ENCODE measurements at places on chromosomes 2 and 18.

GRCh38 chr18:47313901-47314300, 62.4 kb upstream of the SKOR2 start:
- DNase-seq = no peak

DNA sequence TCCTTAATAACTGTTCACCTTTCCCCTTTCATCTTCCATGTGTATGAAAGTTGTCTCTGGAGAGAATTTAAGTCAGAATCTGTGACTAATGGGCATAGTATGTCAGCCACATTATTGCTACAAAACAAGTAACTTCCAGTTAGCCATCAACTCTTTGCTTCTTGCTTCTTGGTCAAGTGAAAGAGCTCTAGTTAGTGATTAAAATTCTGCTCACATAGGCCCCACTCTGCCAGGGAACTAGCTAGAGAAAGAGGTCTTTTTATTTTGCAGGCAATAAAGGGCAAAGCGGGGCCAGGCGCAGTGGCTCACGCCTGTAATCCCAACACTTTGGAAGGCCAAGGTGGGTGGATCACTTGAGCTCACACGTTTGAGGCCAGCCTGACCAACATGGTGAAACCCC, 64.6 kb downstream of the COLEC12 start:
- no peak for DNase-seq

- no peak for DNase-seq
These were observed 82.3 kb upstream of the CDC42EP3 start for GRCh38 chr2:37753758-37754157.

DNA sequence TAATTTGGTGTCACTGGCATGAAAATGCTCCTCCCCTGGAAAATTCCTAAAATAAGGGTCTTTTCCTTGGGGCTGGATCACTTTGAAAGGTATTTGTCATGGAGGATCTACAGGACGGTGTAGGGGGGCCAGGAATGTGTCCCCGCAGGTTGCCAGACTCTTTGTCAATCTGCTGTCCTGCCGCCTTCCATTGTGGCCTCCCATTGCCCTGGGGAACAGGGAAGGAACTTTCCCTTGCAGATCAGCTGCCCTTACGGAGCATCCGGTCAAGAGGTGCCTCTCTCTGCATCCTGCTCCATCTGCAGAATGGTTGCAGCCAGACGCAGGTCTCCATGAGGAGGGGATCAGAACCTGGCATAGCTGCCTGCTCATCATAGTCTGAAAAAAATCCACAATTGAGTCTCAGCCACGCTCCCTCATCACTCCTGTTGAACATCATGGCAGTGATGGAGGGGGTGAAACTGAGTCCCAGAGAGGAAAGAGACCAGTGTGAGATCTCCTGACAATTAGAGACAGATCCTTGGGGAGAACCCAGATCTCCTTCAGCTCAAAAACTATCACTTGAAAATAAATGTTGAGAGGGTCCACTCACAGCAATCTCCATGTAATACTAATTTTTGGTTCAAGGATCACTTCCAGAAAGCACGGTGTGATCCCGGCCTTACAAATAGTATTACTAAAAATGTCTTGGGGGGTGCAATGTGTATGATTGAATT, 244.8 kb downstream of the MYCN start:
- no peak for DNase-seq

DNA sequence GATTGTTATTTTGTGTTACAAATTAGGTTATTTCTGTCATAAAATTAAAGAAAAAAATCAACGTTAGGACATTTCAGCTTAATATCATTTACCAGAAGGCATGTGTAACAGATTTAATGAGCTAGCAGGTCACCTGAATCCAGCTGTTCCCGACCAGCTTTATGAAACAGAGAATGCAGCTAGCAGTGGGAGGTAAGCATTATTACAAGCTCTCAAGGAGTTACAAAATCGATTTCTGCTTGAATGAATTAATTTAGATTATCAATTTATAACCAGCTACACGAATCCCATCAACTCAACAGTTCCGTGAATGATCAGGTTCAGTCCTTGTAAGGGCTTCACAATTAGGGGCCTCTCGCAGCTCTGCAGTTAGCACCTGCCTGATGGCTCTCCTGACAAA, 211.9 kb downstream of the PTGR3 start:
- no peak for DNase-seq

GRCh38 chr2:26049641-26050040, 15.8 kb downstream of the RAB10 start:
- no peak for DNase-seq

- DNase-seq = no peak
These were observed 66.1 kb downstream of the PDE1A start for GRCh38 chr2:182360663-182361260.

DNA sequence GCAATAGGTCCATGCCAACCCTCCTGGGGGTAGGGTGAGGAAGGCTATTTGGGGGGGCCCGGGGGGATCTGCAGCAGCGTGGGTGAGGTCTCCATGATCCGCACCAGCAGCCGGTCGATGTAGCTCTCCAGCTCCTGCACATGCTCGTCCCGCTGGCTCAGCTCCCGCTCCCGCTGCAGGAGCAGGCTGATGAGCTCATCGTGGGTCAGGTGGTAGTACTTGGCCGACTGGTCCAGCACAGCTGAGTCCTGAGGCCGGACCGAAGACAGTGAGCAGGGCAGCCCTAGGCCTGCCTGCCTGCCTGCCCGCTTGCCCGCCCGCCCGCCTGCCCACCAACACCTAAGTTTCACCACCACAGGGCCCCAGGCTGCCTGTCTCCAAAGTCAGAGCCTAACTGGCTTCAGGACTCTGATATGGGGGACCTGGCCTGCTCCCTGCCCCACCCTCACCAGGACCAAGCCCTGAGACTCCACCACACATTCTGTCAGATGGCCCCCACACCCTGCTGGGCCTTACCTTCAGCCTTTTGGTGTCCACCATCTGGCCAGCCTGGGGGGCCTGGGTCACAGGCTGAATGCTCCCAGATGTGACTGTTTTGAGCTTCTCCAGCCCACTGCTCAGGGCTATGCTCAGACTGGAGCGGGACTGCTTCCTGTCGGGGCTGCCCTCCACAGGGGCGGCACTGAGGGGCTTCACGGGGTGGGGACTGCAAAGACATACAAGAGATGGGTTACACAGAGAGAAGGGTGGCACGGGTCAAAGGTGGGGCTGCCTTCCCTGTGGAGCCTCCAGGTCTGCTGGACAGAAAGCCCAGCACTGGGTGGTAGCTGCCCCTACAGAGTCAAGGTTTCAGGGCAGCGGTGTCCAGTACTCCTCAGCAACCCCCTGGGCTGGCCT, 4.2 kb upstream of the SFXN5 start:
- no peak for DNase-seq

DNA sequence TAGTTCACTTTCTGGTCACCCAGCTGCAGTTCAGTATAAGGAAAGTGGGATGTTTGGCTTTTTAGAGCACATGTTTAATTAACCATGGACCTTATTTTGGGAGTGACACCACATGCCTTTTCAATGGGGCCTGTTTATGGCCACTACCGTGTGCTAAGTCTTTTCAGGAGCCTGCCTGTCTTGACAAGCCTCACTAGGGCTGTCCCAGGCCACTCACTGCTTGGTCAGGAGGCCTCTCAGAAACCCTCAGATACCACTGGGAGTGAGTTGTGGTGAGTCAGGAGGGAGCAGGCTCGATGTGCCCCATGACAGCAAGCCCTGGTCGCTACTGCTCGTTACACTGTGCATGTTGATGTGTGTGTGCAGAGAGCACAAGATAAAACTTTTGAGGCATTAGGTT, 123.0 kb downstream of the MAP4K4 start:
- no peak for DNase-seq

DNA sequence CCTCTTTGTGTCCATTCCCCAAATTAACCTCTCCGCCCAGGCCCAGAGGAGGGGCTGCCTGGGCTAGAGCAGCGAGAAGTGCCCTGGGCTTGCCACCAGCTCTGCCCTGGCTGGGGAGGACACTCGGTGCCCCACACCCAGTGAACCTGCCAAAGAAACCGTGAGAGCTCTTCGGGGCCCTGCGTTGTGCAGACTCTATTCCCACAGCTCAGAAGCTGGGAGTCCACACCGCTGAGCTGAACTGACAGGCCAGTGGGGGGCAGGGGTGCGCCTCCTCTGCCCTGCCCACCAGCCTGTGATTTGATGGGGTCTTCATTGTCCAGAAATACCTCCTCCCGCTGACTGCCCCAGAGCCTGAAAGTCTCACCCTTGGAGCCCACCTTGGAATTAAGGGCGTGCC, 13.5 kb downstream of the KHK start:
- DNase-seq = no peak

GRCh38 chr2:235170016-235170415, 218.2 kb downstream of the SH3BP4 start:
- no peak for DNase-seq

- DNase-seq = no peak
These were observed 274.6 kb upstream of the SALL3 start for GRCh38 chr18:78704971-78705461.

DNA sequence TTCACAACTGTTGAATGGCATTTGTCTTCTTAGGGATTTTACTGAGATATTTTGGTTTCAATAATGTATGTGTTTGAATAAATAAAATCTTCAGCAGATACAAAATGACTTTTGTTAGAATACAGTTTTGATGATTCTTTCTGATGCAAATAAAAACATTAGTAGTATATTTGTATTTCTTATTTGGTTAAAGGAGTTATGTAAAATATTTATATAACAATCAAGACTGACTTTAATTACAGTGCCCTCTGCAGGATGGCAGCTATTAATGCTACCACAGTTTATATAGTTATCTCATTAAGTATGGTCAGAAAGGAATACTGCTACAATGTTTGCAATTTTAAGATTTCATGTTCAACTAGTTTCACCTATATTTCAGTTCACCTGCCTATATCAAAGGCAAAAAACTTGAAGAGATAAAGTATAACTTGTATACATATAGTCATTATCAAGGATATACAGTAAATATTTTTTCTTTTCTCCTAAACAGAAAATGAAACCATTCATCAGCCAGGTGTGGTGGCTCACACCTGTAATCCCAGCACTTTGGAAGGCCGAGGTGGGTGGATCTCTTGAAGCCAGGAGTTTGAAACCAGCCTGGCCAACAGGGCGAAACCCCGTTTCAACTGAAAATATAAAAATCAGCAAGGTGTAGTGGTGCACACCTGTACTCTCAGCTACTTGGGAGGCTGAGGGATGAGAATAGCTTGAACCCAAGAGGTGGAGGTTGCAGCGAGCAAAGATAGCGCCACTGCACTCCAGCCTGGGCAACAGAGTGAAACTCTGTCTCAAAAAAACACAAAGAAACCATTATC, 19.8 kb downstream of the ARL5A start:
- no peak for DNase-seq

DNA sequence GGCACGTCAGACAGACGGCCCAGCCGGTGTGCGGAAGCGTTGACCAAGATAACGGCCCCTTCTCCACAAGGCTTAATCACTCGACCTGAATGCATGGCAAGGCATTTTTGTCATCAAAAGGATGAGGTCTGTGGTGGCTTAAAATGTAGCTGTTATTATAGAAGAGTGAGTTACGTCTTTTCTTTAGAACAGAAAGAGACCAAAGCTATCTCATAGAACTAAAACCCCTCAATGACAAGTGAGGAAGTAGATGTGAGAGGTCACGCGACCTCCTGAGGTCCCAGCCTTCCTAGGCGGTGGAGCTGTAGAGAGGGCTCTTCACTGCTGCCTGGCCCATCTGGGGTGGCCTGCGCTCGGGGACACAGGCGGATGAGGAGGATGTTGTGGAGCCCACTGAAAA, 75.7 kb downstream of the LDLRAD4 start:
- DNase-seq = no peak

DNA sequence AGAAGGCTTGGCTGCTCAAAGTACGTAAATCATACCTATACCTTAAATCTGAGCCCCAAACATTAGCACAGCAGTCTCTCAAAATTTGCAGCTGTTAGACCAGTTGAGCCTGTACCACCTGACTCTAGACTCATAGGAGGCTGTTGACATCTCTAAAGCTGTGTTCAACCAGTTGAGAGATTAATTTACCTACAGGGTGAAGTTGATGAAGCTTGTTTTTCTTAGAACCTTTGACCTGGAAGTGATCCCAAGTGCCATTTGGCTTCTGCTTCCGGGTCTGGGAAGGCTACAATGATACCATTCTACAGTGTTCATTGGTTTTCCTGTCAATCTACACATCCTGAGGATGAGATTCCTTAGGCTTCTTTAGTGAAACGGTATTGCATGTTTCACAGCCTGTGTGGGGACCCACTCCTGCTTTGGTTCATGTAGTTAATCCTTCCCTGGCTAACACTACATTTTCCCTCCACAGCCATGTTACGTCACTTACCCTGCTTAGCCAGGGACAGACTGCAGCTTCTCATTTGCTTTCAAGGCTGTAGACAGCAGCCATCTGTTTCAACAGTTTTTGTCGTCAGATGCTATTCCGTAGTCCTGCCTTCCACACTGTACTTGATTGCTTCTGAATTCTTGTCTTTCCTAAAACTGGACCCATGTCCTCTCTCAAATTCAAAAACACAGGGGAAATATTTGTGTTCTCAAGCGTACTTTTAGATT, 4.7 kb upstream of the IL1RL2 start:
- DNase-seq = no peak

Data from NCI-H1105 (cell line).